ENCODE measurements at places on chromosomes 13 and 19. TPM values are rescaled to one million over a fixed set of nuclear protein-coding genes. Genes with fewer than 3 reads are reported as not detected.

GRCh38 chr13:28658539-28658795, 463 bp upstream of the POMP start:
- peaks cover 16% of the 10 kb centered on the region for H3K4me1 ChIP-seq
- no peaks in the 10 kb centered on the region for H3K36me3 ChIP-seq
- peak overlapping the region; percentile 53 for H3K4me3 ChIP-seq
- H3K27ac ChIP-seq: peak overlapping the region; percentile 88
- no peaks in the 10 kb centered on the region for H3K27me3 ChIP-seq

DNA sequence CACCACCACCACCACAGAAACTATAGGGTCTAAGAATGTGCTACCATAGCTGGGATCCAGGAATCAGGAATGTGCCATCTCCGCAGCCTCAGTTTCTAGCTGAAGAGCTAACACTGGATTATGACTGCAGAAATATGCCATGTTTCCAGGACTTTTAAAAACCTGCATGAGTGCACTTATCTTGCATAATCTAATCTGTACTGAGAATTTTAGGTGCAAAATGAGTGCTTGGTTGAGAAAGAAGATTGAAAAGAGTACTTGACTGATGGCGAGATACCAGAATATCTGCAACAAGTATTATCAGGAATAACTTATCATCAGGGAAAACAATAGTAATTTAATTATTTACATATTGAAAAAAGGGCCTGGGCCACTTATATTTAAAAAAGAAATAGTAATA, 97.2 kb upstream of the FAM216B start:
- H3K4me3 ChIP-seq: no peak overlapping the region
- H3K27me3 ChIP-seq: no peaks in the 10 kb centered on the region
- H3K36me3 ChIP-seq: no peaks in the 10 kb centered on the region
- no peaks in the 10 kb centered on the region for H3K4me1 ChIP-seq
- no peak overlapping the region for H3K27ac ChIP-seq
- no peak for DNase-seq

- DNase-seq: no peak
- H3K4me1 ChIP-seq: no peaks in the 10 kb centered on the region
- H3K36me3 ChIP-seq: no peaks in the 10 kb centered on the region
Observed at GRCh38 chr13:81988567-81988966, 1647.6 kb upstream of the SPRY2 start.

GRCh38 chr19:40682431-40682964, 8.0 kb downstream of the NUMBL start:
- H3K4me1 ChIP-seq: no peaks in the 10 kb centered on the region
- no peak overlapping the region for H3K27ac ChIP-seq
- H3K36me3 ChIP-seq: no peaks in the 10 kb centered on the region
- H3K27me3 ChIP-seq: no peaks in the 10 kb centered on the region
- DNase-seq: no peak
- H3K4me3 ChIP-seq: no peak overlapping the region

DNA sequence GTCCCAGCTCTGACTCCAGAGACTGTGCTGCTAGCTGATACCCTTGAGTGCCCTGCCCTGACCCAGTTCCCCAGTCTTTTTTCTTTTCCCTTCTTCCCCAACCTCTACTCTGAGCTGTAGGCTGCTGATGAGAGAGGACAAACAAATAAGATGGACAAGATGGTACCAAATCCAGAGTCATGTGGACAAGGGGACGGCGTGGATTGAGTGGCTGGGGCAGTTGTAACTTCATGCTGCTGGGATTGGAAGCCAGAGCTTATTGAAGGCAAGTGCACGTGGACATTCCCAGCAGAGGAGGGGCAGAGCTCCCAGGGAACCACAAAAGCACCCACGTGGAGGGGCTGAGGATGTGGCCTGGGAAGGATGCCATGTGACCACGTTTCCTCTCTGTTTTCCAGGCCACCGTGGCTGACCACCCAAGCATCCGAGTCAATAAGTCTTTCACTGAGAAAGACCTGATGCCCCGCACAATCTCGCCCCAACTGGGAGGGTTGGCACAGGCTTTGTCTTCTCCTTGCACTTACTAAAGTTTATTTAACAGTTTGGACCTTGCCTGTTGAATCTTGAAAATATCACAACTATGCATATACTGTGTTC, 323.3 kb upstream of the ZNF507 start:
- no peak overlapping the region for H3K4me3 ChIP-seq
- no peaks in the 10 kb centered on the region for H3K36me3 ChIP-seq
- H3K4me1 ChIP-seq: peaks cover 16% of the 10 kb centered on the region
- H3K27me3 ChIP-seq: no peaks in the 10 kb centered on the region

DNA sequence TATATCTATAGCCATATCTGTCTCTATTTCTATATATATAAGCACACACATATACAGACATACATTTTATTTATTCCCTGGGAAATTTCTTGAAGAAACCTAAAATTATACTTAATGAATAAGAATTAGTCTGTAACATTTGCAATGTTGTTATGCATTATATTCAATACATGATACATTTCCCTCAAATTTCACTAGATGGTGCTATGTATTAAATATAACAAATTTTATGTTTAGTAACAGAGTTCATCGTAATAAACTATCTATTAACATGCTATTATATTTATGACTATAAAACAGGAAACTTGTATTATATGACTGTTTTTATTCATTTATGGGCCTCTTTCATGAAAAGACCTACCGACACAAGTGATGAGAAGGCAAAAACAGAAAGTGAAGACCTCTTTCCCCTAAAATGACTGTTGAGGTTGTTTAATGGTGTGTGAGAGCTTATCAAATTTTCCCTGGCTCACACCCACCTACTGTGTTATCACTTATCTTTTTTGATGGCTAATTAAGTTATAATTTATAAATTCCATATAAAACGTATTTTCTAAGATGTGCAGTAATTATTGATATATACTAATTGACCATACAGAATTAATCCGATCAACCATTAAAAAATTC, 881.9 kb downstream of the SLITRK6 start:
- H3K27me3 ChIP-seq: no peaks in the 10 kb centered on the region
- no peak overlapping the region for H3K27ac ChIP-seq
- no peaks in the 10 kb centered on the region for H3K4me1 ChIP-seq
- H3K4me3 ChIP-seq: no peak overlapping the region

DNA sequence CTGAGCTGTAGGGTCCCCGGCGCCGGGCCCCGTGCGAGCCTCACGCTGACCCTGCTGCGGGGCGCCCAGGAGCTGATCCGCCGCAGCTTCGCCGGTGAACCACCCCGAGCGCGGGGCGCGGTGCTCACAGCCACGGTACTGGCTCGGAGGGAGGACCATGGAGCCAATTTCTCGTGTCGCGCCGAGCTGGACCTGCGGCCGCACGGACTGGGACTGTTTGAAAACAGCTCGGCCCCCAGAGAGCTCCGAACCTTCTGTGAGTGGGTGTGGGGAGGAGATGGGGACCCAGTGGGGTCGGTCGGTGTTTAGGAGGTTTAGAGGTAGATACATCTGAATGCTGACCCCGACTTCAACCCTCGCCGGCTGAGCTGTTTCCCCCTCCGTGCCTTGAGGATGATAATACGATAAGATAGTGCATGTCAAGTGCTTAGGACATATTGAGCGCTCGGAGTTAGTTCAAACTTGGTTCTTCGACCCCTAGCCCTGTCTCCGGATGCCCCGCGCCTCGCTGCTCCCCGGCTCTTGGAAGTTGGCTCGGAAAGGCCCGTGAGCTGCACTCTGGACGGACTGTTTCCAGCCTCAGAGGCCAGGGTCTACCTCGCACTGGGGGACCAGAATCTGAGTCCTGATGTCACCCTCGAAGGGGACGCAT, 1.9 kb downstream of the ICAM5 start:
- no peaks in the 10 kb centered on the region for H3K36me3 ChIP-seq
- H3K4me3 ChIP-seq: no peak overlapping the region
- DNase-seq: no peak
- no peak overlapping the region for H3K27ac ChIP-seq
- H3K4me1 ChIP-seq: peaks cover 46% of the 10 kb centered on the region
- peaks cover 97% of the 10 kb centered on the region for H3K27me3 ChIP-seq

GRCh38 chr19:16814526-16815100, 14.6 kb upstream of the SIN3B start:
- no peak for DNase-seq
- H3K27me3 ChIP-seq: no peaks in the 10 kb centered on the region
- no peak overlapping the region for H3K27ac ChIP-seq
- H3K4me3 ChIP-seq: no peak overlapping the region

DNA sequence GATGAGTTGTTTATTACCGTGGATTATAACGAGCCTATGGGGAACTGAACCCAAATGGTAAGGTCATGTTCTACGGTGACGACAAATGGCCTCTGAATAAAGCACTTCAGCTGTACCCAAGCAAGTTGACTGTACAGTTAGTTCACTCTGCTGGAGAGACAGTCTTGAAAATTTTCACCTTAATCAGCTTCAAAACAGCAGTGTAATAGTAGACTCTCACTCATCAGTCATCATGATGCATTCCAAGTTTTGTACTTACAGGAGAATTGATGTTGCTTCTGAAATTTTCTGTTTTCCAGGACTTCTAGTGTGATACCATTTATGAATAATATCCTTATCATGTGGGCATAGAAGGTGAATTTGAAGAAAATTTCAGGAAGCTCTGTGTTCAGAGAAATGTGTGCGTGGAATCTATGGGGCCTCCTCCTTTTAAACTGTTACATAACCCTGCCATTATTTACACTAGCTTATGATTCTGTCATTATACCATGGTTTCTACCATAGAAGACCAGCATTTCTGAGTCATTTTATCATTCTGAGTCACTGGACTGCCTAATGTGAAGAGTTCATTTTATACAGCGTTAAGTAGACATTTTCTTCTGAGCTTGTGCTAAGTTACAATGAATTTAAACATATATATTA, 96.9 kb downstream of the WDFY2 start:
- H3K27ac ChIP-seq: peak overlapping the region; percentile 33
- DNase-seq: peak; percentile 10
- no peaks in the 10 kb centered on the region for H3K36me3 ChIP-seq
- H3K27me3 ChIP-seq: no peaks in the 10 kb centered on the region
- peaks cover 6% of the 10 kb centered on the region for H3K4me1 ChIP-seq
- H3K4me3 ChIP-seq: no peak overlapping the region

DNA sequence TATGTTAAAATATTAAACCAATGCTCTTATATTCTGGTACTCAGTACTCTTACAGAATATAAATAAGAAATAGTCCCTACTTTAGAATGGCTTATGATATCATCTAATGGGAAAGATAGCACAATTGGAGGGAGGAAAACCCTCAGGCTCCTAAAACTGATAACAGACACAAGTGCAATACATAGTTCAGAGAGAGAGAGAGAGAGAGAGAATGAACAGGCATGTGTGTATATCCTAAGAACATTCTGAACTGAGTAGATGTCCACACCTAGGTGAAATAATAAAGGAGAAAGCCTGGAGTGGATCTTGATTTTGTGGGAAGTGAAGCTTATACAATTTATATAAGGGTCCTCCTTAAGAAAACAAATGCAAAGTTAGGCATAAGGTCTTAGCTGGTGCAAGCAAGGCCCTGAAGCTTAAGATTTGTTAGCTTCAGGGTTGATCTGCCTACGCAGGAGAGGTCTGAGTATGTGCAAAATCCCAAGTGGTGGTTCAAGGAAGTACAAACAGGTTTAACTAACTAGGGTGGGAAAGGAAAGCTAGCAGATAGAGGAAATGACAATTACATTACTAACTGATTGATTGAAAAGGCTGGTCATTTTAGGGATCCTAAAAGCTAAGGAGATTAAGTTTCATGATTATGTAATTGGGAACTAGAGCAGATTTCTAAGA, 53.3 kb downstream of the SOX21 start:
- H3K27me3 ChIP-seq: peaks cover 27% of the 10 kb centered on the region
- H3K4me3 ChIP-seq: no peak overlapping the region
- H3K27ac ChIP-seq: no peak overlapping the region
- H3K4me1 ChIP-seq: peaks cover 16% of the 10 kb centered on the region

GRCh38 chr13:58397596-58398387, 766.2 kb downstream of the PCDH17 start:
- H3K4me1 ChIP-seq: no peaks in the 10 kb centered on the region
- H3K36me3 ChIP-seq: no peaks in the 10 kb centered on the region
- H3K27ac ChIP-seq: no peak overlapping the region
- DNase-seq: no peak
- no peaks in the 10 kb centered on the region for H3K27me3 ChIP-seq
- H3K4me3 ChIP-seq: no peak overlapping the region

DNA sequence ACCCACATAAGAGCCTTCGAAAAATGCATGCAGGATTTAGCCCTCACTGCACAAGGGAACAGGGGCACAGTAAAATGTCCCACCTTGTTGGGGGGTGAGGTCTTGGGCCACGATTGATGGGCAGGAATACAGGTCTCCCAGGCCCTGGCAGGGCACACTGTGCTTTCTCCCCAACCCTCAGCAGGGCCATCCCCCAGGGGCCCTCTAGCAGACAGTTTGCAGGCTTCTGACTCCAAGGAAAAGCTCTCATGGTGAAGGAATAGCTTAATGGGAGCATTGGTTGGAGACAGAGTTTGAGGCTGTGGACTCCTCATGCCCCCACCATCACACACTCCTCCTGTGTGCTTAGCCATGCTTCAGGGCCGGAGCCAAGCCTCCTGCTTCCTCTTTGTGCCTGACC, 484.6 kb downstream of the ZNF536 start:
- H3K4me3 ChIP-seq: no peak overlapping the region
- H3K27me3 ChIP-seq: no peaks in the 10 kb centered on the region
- no peak for DNase-seq
- H3K36me3 ChIP-seq: no peaks in the 10 kb centered on the region
- H3K4me1 ChIP-seq: no peaks in the 10 kb centered on the region

GRCh38 chr13:40148101-40148500, 492.6 kb downstream of the COG6 start:
- peaks cover 5% of the 10 kb centered on the region for H3K4me1 ChIP-seq
- H3K27ac ChIP-seq: no peak overlapping the region
- no peaks in the 10 kb centered on the region for H3K27me3 ChIP-seq
- no peaks in the 10 kb centered on the region for H3K36me3 ChIP-seq
- DNase-seq: no peak

GRCh38 chr19:32220951-32221350, 124.5 kb upstream of the ZNF507 start:
- H3K27ac ChIP-seq: no peak overlapping the region
- no peak for DNase-seq
- H3K4me3 ChIP-seq: no peak overlapping the region
- H3K27me3 ChIP-seq: peaks cover 26% of the 10 kb centered on the region
- H3K4me1 ChIP-seq: no peaks in the 10 kb centered on the region

DNA sequence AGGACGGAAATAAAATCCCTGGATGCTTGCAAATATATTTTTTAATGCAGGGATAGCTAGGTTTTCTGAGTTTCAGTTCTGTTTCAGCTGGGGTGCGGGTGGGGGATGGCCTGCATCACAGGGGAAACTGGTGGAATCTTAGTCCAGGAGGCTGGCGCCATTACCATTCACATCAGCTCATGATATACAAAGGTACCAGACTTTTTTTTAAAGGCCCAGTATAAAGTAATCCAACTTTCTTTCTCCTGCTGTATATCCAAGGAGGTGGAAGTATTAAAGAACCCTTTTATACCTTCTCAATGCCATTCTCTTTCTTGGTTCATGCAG, 343.8 kb downstream of the KCNRG start:
- H3K27ac ChIP-seq: no peak overlapping the region
- peaks cover 12% of the 10 kb centered on the region for H3K4me1 ChIP-seq
- H3K27me3 ChIP-seq: no peaks in the 10 kb centered on the region

GADD45GIP1 gene
- 27.2 TPM for total RNA-seq

LHFPL6 gene
- 12.1 TPM for total RNA-seq

MEDAG gene
- not detected for total RNA-seq

NRTN gene
- total RNA-seq: 5.6 TPM

NTF4 gene
- 2.9 TPM for total RNA-seq

SLC25A41 gene
- total RNA-seq: 0.27 TPM

TRPM4 gene
- total RNA-seq: 7.0 TPM

CEACAM16 gene
- 0.73 TPM for total RNA-seq

S1PR4 gene
- 0.07 TPM for total RNA-seq

BEST2 gene
- not detected for total RNA-seq

Measured in hepatocyte (in vitro differentiated cells).